ENCODE measurements at places on chromosomes 12 and 14.

DNA sequence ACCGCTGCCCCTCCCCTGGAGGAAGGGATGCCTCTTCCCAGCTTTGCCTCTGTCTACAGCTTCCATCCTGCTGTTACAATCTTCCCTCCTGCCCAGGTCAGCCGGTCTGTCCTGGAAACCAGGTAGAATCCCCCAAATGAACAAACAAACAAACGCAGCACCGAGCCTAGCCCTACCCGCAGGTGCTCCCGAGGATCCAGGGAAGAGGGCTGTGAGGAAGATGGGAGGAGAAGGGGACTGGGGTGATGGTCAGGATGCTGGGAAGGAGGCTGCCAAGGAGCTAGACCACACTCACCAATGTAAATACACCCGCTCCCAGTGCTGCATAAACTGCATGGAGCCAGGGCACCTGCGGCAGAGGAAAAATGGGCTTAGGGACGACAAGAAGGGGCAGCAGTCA is 16.6 kb downstream of the FAIM2 start:
- no peak for DNase-seq

- no peak for DNase-seq
Measured at GRCh38 chr14:105885561-105886320, 359.4 kb downstream of the TMEM121 start.

- no peak for DNase-seq
Measured at GRCh38 chr14:62670526-62670925, 374.7 kb downstream of the KCNH5 start.

DNA sequence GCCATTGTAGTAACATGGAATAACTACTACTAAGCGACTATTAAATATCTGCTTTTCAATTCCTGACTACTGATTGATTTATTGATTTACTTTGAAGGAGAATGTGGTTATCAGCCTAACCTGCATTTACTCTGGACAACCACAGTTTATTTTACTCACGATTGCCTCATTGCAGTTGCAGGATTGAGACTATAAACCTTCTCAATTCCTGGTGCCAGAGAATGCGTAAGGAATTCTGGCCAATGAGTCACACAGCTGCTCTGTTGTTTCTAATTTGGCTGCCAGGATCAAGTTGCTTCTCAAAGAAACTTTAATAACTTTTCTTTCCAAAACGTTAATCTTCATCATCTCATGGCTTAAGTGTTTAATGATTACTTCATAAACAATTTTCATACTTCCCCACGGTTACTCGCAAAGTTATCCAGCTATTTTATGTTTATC is 13.1 kb upstream of the TMTC1 start:
- DNase-seq, result peak; percentile 93

DNA sequence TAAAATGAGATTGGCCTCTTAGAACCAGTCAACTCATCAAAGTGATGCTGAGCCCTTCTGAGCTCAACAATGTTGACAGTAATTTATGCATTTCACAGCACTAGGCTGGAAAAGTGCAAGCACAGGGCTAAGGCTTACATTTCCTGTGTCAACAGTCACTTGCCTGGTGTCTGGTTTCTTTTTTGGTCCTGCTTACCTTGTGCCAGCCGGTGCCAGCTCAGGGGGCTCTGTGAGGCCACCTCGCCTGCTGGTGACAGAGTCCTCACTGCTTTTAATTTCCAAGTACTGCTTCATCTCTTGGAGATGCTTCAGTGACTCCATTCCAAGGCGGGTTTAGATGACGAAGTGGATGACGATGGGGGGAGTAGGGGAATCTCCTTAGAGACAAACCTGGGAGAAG is 53.1 kb upstream of the KCNA1 start:
- no peak for DNase-seq

GRCh38 chr12:41930866-41931437 is 213.7 kb downstream of the GXYLT1 start:
- DNase-seq, result peak; percentile 5

- DNase-seq, result no peak
Measured at GRCh38 chr12:112370868-112371510, 11.2 kb downstream of the HECTD4 start.

GRCh38 chr12:88955531-88955930 is 375.3 kb upstream of the KITLG start:
- DNase-seq, result no peak

- DNase-seq, result no peak
Measured at GRCh38 chr12:52670506-52670905, 9.7 kb downstream of the KRT1 start.

DNA sequence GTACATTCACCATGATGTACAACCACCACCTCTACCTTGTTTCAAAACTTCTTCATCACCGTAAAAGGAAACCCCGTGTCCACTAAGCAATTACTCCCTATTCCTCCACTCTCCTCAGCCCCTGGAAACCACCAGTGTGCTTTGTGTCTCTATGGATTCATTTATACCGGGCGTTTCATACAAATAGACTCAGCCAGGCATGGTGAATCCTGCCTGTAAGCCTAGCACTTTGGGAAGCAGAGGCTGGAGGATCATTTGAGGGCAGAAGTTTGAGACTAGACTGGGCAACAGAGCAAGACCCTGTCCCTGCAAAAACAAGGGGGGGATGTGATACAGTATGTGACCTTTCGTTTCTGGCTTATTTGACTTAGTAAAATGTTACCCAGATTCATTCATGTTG is 21.2 kb upstream of the RNF34 start:
- no peak for DNase-seq

GRCh38 chr12:25788707-25789442 is 169.6 kb upstream of the RASSF8 start:
- peak; percentile 66 for DNase-seq

- DNase-seq, result no peak
Measured at GRCh38 chr14:65044596-65044959, 57.7 kb downstream of the MAX start.

- DNase-seq, result no peak
Measured at GRCh38 chr14:68622856-68623255, 170.0 kb downstream of the ZFP36L1 start.

- no peak for DNase-seq
Measured at GRCh38 chr12:49092086-49092815, 2.4 kb downstream of the DHH start.

- no peak for DNase-seq
Measured at GRCh38 chr14:52013984-52014600, 24.7 kb downstream of the RTRAF start.

GRCh38 chr12:104488374-104488773 is 31.6 kb downstream of the CHST11 start:
- DNase-seq, result no peak

DNA sequence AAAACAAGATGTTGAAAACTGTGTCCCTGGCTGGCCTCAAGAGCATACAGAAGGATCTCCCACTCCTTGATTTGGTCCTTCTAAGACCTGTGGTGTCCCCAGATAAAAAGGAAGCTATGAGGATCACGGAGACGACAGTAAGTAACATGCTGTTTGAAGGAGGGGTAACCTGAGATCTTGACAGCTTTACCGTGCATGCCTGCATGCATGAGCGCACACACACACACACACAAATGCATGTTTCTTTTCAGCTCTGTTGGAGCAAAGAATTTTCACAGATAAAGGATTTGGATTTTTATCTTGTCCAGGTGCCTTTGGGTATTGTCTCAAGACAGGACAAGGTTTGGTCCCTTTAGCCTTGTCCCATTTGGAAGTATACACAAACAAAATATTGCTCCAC is 411.6 kb upstream of the CCDC196 start:
- no peak for DNase-seq

- peak; percentile 16 for DNase-seq
Measured at GRCh38 chr12:28209782-28210181, 19.5 kb downstream of the CCDC91 start.

DNA sequence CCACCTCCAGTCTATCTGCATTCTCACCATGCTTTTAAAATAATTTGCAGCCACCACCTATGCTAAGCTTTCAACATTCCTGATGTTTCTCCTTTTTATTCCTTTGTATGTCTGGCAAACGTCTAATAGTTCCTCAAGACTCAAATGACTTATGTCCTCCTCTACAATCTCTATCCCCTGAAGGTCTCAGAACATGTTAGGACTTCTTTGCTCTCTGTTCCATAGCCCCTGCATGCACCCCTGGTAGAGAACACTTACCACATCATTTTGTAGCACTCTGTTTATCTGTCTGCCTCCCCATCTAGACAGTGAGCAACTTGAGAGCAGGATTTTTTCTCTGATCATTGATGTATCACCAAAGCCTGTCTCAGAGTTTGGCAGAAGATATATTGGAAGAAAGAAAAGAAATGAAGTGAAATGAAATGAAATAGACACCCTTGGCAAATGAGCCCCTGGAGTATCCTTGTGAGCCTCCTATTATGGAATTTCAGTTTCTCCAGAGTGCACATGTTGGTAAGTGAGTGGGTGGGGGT is 1231.2 kb upstream of the FLRT2 start:
- no peak for DNase-seq

GRCh38 chr12:123896767-123897166 is 75.9 kb downstream of the CCDC92 start:
- peak; percentile 70 for DNase-seq

DNA sequence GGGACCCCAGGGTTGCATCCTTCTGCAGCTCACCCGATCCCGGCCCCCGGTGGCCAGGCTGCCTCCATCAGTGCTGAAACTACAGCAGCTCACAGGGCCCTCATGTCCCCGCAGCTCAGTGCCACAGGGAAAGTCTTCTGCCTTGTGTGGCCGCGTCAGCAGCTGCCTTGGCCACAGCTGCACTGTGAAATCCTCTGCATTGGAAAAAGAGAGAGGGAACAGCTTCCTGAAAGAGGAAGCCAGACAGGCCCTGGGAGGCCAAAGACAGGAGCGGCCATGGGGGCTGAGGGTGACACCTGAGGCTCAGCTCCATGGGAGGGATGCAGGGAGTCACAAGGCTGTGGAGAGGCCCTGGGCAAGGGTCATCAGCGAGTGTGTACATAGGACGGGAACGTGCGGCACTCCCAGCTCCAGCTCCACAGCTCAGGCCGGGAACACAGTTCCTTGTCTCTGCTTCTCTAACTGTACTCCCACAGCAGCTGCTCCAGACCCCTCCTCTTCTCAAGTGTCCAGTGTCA is 32.7 kb downstream of the PARP2 start:
- DNase-seq, result no peak

- no peak for DNase-seq
Measured at GRCh38 chr12:89494411-89495231, 30.0 kb downstream of the GALNT4 start.

DNA sequence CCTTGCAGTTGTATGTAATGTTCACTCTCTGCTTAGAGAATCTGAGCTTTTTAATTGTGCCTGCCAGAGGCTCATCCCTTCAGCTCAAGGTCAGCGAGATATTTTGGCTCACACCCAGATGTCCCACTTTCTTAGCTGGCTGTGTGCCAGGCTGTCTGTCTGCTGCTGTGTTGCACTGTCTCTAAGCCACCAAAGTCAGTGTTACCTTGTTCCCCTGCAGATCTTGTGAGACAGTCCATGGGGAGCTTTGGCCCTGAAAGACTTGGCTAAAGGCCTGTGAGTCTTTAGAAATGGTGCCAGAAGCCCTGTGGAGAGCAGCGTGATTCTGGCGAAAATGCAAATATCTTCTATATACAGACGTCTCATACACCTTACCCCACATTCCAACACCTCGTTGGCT is 293.7 kb downstream of the TTC6 start:
- no peak for DNase-seq

DNA sequence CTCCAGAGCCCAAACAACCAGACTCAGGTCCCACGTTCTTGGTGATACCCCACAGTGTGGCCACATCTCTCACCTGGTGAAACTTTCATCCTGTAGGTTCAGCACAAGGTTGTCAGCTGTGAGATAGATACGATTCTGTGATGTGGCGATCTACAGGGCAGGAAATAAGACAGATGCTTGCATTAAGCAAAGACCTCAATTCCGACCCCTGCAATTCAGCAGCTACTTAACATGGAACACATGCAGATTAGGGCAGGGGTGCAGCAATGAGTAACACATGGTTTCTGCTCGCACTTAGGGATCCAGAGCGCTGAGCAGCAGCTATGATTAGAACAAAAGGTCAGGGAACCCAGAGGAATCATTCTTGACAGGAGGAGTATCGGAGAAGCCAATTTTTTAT is 4.1 kb downstream of the PHB2 start:
- DNase-seq, result no peak

- DNase-seq, result no peak
Measured at GRCh38 chr12:129063600-129063999, 210.3 kb downstream of the GLT1D1 start.

DNA sequence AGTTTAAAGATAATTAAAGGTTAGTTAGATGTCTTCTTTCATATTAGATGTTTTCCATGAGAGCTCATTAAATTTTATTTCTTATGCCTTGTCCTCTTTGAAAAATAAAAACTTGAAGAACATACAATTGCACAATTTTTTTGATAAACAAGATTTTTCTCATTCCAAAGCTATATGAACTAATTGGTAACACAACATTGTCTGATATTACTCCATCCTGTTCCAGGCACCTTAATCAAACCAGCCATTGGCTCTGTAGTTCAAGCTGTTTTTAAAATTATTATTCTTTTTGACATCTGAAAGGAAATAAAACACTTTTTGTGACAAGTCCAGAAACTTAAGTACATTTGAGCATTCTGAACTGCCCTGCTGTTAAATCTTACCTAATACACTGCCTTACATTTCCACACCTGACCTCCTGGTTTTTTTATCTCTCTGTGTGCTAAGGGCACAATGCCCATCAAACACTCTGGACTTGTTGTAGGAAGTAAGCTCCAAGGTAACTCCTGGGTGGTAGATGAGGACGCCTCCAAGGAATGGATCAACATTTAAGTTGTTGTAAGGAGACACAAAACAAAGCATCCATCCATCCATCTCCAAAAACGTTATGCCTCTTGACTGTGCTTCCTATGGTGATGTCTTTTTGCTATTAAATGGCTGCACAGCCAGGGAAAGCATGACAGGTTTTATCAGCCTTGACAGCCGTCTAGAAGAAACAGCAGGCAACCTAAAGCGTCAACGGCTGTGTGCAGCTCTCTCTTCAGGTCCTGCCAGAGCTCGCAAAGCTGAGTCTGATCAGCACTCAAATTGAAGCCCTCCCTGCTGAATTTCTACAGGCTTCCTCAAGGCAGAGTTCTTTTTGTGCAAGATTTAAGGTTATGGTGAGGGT is 449.9 kb upstream of the FLRT2 start:
- no peak for DNase-seq

DNA sequence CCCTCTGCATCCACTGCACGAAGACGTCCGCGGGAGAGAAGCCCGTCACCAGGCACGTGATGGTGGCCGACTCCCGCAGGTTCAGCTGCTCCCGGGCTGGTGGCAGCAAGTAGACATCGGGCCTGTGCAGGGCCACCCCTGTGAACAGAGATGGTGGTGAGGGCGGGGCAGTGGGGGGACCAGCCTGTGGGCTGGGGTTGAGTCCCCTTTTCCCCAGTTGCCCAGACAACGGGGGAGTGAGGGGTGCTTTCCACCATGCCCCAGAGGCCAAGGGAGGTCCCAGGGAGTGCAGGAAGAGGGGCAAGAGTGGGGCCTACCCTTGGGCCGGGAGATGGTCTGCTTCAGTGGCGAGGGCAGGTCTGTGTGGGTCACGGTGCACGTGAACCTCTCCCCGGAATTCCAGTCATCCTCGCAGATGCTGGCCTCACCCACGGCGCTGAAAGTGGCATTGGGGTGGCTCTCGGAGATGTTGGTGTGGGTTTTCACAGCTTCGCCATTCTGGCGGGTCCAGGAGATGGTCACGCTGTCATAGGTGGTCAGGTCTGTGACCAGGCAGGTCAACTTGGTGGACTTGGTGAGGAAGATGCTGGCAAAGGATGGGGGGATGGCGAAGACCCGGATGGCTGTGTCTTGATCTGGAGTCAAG is 328.3 kb downstream of the TMEM121 start:
- DNase-seq, result no peak
